ENCODE measurements at places on chromosomes 3 and 15. TPM values are rescaled to one million over a fixed set of nuclear protein-coding genes. Genes with fewer than 3 reads are reported as not detected.
A peak's percentile ranks its signal among the peaks of the same experiment; 100 is the strongest.

GRCh38 chr3:179168918-179169317 is 20.8 kb downstream of the PIK3CA start:
- DNase-seq = no peak

GRCh38 chr3:9248522-9249271 is 749 bp downstream of the SRGAP3 start:
- DNase-seq = no peak

DNA sequence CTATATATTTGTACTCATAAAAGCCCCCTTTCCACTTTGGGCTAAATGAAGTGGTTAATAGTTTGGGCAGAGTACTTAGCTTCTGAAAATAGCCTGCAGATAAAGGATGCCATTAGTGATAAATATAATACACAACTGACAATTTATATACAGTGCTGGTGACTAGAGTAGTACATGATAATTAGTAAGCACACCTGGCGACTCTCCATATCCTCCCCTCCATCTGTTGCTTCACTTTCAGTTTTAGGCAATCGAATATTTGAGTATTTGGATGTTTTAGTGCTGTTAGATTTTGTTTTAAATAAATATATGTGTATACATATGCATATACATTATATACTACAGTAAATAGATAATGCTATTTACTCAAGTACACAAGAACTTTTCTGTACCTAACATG is 35.9 kb upstream of the CHMP2B start:
- DNase-seq = no peak

GRCh38 chr3:117005274-117005673 is 295.7 kb downstream of the TUSC7 start:
- no peak for DNase-seq

DNA sequence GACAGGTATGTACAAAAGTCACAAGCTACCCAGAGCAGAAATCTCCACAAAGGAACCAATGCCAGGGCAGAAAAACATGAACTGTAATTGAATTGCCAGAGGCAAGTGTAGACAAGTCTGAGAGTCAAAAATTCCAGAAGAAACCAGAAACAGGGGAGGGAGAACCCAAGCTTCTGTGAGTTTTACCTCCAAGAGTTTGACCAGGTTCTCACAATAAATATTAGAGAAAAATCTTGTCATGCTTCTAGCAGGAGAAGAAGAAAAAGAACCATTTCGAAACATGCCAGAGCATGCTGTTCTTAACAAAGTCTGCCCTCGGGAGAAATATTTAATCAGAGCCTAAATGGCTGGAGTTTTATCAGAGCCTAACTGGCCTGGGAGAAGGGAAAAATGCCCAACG is 32.5 kb upstream of the AP3B2 start:
- DNase-seq = no peak

GRCh38 chr3:23501201-23501802 is 298.2 kb downstream of the UBE2E2 start:
- DNase-seq = no peak

DNA sequence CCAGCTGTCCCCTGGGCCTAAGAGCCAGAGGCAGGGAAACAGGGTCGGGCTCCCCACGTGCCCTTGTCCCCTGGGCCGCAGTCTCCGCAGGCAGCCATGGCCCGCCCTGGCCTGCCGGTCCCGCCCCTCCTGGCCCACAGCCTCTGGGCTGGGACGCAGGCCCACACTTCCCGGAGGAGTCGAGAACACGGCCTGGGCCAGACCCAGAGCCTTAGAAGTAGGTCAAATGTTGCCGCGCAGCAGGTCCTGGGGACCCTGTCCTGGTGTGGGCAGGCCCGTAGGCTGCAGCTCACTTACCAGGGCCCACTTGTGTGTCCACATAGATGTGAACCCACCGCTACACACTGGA is 4.3 kb upstream of the MYL3 start:
- DNase-seq = peak; percentile 32

- DNase-seq = no peak
Observed at GRCh38 chr15:53875139-53875538, 103.1 kb upstream of the UNC13C start.

GRCh38 chr3:44098656-44099415 is 142.8 kb upstream of the TOPAZ1 start:
- DNase-seq = no peak

GRCh38 chr3:4711680-4711992 is 218.5 kb downstream of the ITPR1 start:
- DNase-seq = no peak

GRCh38 chr15:86347245-86347644 is 267.6 kb downstream of the AGBL1 start:
- DNase-seq = no peak

GRCh38 chr3:72633121-72633520 is 215.1 kb downstream of the SHQ1 start:
- no peak for DNase-seq

DNA sequence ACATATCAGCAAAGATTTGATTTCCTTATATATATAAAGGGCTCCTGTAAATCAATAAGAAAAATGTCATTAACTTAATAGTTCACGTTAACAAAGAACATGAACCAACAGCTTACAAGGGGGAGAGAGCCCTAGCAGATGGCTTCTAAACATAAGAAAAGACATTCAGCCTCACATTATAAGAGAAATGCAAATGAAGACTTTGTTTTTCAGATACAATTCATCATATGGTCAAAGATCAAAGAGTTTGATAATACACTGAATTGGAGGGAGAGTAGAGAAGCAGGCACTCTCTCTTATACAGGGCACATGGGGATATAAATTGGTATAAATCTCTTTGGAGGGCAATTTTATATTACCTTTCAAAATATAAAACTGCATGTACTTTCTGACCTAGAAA is 21.1 kb downstream of the RBP2 start:
- DNase-seq = no peak

GRCh38 chr3:50316657-50317242 is 5.8 kb downstream of the HYAL2 start:
- DNase-seq = peak; percentile 53

- DNase-seq = peak; percentile 10
Observed at GRCh38 chr3:39254806-39255449, 24.9 kb downstream of the CX3CR1 start.

DNA sequence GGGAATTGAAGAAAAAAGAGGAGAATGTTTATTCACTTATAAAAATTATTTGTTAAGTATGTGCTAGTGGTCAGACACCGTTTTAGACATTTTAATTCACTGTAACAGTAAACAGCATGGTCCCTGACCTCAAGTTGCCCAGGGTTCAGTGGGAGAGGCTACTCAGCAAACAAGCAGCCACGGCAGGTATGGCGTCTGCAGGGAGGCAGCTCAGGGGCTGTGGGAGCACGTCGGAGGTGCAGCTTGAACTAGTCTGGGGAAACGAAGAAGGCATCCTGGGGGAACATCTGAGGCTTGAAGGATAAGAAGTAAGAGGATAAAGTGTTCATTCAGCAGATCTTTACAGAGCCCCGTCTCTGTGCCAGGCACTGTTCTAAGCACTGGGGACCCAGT is 66.0 kb downstream of the CRTC3 start:
- DNase-seq = no peak

DNA sequence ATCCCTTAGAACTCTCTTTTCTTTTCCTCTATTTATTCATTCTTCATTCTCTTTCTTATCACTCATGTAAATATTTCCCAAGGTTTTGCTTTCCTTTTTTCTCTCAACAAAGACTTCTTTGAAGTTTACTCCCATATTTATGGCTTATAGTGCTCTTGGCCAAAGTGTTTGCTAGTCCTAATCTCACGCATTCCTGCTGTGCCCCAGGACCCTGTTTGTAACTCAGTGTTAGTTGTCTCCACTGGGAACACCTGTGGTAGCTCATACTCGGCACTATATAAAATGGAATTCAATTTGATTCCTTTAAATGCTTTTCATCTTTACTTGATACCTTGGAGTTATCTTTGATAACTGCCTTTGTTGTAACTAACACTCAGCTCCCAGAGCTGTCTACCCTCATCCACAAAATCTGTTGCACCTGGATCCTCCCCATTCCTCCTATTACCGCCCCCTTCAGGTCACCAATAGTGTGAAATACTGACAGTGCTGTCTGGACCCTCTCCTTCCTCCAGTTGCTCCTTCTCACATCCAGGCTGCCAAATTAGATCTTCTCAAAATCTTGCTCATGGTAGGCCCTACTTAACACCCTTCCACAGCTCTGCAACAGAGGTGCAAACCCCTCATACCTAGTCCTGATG is 76.8 kb downstream of the TIGIT start:
- no peak for DNase-seq

DNA sequence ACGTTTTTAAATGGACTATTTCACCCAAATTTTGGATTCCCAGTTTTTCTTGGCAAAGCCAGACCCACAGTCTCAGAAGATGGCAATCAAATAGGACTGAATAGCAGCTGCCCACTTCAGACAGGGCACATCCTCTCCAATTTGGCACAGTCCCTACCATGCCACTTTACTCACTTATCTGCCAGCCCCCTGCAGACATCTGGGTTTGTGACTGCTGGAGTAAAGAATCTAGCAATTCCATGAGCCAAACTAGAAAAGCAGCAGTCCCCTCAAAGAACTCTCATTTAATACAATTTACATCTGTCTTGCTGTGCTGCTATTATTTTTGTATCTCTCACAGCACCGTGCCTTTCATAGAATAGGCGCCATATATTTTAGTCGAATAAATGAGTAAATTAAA is 16.0 kb upstream of the LRRN1 start:
- no peak for DNase-seq

DNA sequence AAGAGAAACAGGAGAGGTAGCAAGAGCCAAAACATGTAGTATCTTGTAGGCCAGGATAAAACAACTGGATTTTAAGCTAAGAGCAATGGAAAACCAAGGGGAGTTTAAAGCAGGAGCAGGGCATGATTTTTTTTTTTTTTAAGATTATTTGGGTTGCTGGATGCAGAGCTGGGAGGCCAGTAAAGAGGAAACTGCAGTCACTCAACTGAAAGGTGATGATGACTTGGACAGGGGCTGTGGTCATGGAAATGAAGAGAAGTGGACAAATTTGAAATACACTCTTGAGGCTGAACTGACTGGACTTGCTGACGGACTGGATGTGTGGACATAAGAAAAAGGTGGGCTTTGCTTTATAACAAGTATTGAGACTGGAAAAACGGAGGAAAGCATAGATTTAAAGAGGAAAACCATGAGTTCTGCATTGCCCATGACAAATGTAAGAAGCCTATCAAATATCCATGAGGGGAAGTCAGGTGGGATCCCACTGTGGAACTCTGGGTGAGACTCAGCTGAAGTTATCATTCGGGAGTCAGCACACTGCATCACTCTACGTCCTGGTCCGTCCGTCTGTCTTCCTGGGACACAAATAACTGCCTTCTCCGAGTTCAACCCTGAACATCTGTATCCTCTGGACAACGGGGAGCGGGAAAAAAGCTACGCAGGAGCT is 688 bp downstream of the XPC start:
- DNase-seq = no peak

Gene ADAMTS17
- under 0.01 TPM for total RNA-seq

Gene CCR8
- total RNA-seq = not detected

Gene EPHB1
- 0.32 TPM for total RNA-seq

Gene NMB
- 1.9 TPM for total RNA-seq

Gene FNDC3B
- total RNA-seq = 221 TPM

Gene CPLX3
- not detected for total RNA-seq

Gene TRPC1
- total RNA-seq = 30.6 TPM

Gene SPATA16
- total RNA-seq = not detected

Gene ERICH6
- total RNA-seq = 0.43 TPM

Gene IMPG2
- 0.32 TPM for total RNA-seq

Gene IL17RE
- 0.64 TPM for total RNA-seq

Gene GLT8D1
- 108 TPM for total RNA-seq

All from fibroblast of villous mesenchyme (primary cell).